ENCODE measurements at places on chromosomes 2 and 18.

DNA sequence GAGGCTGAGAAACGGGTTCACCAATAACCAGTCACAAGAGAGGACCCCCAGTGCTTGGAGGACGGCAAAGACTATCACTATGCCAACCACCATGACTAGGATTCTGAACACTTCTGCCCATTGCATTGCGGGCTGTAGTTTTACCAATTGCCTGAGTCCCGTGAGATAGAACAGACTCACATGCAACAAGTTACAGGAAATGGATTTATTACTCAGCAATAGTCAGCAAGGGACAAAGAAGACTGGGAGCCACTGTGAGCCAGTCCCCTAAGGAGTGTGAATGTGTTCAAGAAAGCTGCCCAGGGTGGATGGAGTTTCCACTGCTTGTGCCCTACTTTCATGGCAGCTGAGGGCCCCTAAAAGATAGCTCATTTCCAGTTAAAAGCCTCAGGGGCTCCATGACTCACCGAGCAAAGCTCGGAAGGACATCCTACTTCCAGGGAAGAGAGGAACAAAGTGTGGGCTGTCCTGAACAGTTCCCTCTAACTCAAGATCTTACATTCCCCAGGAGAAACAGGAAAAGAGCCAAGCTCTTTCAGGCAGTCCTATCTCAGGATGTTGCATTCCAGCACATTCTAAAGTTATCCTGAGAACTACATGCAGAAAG, 54.4 kb downstream of the SLC4A3 start:
- DNase-seq, result no peak

GRCh38 chr18:12463191-12463590, 55.5 kb downstream of the PRELID3A start:
- DNase-seq, result no peak

GRCh38 chr2:7593360-7593759, 676.1 kb downstream of the RNF144A start:
- no peak for DNase-seq

DNA sequence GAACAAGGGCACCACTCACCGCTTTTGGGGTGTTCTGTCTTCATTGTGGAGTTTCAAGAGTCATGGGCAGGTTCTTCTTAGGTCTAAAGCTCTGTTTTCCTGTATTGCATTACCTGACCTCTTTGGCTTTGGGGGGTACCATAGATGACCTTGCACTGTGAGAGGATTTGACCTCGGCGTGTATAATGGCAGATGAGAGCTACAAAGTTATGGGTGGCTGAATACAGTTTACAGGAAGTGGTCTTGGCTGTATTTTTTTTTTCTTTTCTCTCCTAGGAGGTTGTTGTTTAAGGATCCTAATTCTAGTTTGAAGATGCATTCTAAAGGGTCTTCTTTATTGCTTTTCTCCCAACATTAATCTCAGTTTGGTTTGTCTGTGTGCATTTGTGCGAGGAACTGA, 11.5 kb downstream of the GAL3ST2 start:
- DNase-seq, result no peak

DNA sequence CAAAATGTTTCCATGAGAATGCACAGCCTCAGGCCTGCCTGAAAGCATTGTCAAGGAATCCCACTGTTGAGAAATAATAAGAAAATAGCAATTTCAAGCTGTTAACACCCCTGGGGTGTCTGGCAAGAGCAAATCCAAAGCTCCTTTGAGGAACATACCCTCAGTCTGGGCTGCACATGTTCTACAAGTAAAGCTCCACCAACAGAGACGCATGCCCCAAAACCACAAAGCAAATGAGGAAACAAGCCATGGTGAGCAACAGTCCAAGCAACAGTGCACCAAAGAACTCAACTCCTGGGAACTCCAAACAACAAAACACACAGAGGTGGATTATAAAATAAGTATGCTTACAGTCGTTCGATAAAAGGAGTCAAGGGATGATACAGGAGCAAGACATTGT, 40.3 kb downstream of the CYP27C1 start:
- no peak for DNase-seq

- DNase-seq, result no peak
These were observed 154.7 kb upstream of the LYPD1 start for GRCh38 chr2:132824716-132825115.

DNA sequence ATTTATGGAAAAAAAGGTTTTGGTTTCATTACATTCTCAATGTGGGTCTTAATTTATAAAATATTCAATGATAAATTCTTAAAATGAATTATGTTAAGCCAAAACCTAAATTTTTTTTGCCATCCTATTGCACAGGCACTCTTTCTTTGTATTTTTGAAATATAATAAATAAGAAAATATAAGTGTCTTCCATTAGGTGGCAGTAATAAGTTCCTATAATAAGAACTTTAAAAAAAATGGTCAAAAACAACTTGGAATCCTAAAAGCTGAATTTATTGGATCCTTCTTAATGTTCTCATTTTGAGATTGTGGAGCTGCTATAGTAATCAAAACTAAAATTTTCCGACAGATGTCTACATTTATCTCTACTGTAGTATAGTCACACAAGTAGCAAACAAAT, 5.7 kb downstream of the CALCRL start:
- DNase-seq, result no peak

- DNase-seq, result no peak
These were observed 2.7 kb downstream of the ABHD1 start for GRCh38 chr2:27126252-27126710.

- DNase-seq, result peak; percentile 58
These were observed 3.5 kb downstream of the NDUFA10 start for GRCh38 chr2:240021488-240022104.

- no peak for DNase-seq
These were observed 82.4 kb upstream of the PELI1 start for GRCh38 chr2:64226611-64227010.

DNA sequence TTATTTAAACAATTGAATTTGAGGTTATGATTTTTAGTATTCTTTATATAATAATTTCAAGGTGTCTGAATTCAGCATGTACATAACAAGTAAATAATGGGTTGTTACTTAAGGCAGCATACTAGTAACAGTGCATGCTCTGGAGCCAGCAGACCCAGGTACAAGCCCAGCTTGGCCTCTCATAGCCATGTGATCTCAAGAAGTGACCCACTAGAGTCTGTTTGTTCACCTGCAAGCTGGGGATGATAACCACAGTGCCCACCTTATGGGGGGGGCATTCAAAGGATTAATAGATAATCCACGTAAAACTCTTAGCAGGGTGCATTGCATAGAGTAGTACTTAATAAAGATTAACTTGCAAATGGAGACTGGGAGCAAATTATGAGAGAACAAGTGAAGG, 163.6 kb downstream of the TRABD2A start:
- no peak for DNase-seq

DNA sequence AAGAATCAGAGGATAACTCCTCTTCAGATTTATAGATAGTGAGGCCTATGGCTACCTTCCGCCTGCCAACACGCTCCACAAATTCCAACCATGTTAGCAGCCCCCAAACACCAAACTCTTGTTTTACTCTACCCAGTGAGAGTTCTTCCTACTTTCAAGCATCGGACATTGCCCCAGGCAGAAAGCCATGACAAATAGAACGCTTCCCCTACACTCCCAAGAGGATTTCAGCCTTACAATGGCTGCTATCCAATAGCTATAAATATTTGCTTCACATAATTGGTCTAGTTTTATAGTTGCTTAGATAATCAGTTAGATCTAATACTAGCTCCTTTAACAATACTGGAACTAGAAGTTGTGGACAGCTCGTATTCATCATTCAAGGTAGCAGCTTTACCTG, 503.4 kb upstream of the VRK2 start:
- no peak for DNase-seq

DNA sequence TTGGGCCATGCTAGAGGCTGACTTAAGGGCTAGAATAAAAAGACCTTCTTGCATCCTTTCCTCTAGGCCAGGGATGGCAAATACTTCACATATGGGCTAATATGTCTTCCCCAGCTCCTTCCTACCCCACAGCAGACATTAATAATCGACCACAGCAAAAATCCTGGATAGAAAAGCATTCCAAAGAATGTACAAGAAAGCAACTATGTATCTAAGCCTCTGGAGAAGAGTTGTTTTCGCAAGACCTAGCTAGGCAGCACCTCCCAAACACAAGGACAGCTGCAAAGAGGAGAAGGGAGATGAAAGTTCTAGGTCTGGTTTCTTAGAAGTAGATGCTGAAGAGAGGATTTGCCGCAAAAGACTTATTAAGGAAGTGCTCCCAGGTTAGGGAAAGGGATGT, 372.6 kb downstream of the SLC4A3 start:
- no peak for DNase-seq

Data from iPS DF 6.9 (cell line).